NCI-H345 (cell line): ENCODE measurements at places on chromosomes 5 and 9.

- no peak for DNase-seq
These were observed 674 bp downstream of the C5orf15 start for GRCh38 chr5:133967698-133968203.

DNA sequence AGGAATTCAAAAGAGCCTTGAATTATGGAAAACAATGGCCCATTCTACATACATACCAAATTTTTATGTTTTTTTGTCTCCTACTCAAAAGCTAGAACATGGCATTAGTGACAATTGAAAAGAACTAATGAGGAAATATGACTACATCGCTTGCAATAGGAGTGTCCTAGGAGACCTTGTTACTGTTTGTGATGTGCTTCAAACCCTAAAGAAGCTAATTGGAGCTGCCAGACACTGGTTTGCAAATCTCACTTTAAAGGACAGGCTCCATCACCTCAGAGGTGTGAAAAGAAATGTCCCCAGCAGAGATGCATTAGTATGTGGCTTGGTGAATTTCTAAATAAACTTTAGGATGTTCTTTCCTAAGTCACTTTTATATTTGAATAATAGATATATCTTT is 354.2 kb upstream of the EFNA5 start:
- DNase-seq, result no peak

- no peak for DNase-seq
These were observed 265.6 kb downstream of the TLE1 start for GRCh38 chr9:81423589-81424326.

DNA sequence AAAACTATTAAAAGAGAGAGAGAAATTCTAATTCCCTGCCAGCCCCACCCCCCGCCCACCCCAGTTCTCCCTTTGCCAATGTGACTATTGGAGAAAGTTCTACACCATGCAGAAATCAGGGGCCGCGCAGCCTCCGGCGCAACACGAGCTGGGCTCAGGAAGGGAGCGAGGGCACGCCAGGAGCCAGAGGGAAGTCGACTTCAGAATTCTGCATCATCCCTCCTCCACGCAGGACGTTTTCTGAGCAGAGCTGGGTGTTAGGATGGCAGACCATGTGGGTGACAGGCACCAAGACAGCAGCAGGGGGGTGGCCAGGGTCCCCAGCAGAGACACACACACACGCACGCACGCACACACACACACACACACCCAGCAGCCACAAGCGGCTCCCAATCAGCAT is 72.6 kb downstream of the PTCH1 start:
- no peak for DNase-seq

DNA sequence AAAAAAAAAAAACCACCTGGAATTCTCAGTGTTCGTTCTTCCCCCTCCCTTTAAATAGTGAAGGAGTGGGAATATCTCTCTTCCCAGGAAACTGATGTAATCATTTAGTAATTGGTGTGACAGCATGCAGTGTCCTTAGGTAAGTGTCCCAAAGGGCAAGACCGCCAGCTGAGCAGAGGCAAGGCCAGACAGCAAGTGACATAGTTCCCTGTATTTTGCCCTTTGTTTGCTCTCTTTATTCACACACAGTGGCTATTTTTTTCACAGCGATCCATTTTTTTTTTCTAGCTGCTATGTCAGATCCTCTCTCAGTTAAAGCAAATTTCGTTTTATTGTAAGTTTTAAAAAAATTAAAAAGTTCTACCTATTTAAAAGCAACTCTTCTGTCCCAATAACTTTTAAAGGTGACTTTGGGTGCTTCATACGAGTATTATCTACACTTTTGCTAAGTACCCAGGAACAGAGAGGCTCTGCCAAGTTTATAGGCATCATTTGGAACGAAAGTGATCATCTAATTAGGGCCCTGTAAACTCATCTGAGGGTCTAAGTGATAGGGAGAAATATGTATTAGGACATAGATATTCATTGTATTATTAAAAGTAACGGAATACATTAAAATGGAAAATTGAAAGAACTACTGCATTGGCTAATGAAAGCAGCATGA is 98.2 kb upstream of the ALDH1A1 start:
- no peak for DNase-seq

GRCh38 chr9:93280661-93281259 is 96.8 kb downstream of the WNK2 start:
- DNase-seq, result no peak

- DNase-seq, result no peak
These were observed 70.0 kb downstream of the AMBP start for GRCh38 chr9:114007991-114008666.

GRCh38 chr9:127091526-127091925 is 30.9 kb downstream of the ANGPTL2 start:
- no peak for DNase-seq

- DNase-seq, result peak; percentile 14
These were observed 18.6 kb upstream of the MOB3B start for GRCh38 chr9:27548055-27548741.

DNA sequence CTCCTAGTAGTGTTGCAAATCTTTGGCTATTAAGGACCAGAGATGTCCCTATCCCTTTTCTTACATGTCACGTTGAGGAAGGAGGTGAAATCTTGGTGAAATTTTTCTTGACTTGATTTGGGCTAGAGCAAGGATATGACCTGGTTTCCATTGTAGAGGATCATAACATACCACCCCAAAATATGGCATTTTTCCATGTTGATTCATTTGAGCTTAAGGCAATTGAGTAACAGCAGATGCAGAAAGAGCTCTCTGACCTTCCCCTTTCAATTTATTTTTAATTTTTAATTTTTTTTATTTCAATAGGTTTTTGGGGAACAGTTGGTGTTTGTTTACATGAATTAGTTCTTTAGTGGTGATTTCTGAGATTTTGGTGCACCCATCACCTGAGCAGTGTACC is 61.2 kb upstream of the MAP1B start:
- DNase-seq, result no peak

DNA sequence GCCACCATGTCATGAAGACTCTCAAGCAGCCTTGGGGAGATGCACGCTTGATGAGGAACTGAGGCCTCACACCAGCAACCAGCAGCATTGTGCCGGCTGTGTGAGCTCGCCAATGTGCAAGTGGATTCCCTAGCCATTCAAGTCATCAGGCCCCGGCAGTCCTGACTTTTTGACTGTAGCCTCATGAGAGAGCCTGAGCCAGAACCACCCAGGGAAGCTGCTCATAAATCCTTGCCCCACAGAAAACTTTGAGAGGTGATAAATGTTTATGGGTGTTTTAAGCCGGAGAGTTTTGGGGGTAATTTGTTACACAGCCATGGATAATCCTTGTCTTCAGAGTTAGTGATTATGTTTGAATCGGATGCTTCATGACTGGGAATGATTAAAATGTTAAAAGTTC is 44.7 kb downstream of the FAM240B start:
- DNase-seq, result no peak

- no peak for DNase-seq
These were observed 34.4 kb downstream of the GSN start for GRCh38 chr9:121302341-121302740.

DNA sequence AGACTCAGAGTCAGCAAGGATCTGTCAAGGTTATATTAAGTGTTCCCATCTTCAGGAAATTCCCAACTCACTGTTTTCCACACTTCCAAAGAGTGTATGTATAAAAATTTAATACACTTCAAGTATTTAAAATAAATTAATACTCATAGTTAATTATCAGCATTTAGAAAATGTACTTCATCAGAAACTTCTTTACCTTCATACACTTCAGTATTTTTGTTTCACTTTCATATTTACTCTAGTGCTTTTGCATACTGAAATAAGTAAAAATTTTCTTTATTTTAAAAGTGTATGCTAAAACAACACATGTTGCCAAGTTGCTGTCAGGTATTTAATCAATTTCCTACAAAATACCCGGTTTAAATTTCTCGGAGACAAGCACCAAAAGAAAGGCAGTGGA is 16.5 kb downstream of the RICTOR start:
- no peak for DNase-seq

GRCh38 chr5:52821901-52822300 is 34.2 kb downstream of the ITGA1 start:
- no peak for DNase-seq

- DNase-seq, result no peak
These were observed 77.1 kb upstream of the STXBP1 start for GRCh38 chr9:127534931-127535330.

GRCh38 chr5:88551724-88552345 is 283.2 kb upstream of the TMEM161B start:
- DNase-seq, result no peak

DNA sequence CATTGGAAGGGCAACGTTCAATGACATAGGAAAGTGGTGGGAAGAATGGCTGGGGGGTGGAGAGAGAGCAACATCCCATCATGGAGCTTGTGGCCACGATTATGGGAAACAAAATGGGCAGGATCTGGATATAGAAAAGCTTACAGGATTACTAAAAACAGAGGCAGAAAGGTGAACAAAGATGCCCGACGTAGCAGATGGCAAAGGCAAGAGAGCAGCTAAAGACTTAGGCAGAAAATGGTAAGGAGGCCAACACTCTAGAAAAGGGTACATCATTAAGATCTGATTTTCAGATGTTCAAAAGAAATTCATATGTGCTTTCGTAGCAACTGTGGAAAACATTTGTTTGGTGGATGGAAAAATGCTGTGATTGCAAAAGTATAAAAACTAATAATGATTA is 102.5 kb downstream of the OTULIN start:
- no peak for DNase-seq

GRCh38 chr5:138974227-138975063 is 99.3 kb upstream of the LRRTM2 start:
- no peak for DNase-seq

GRCh38 chr5:158466191-158466590 is 607.2 kb upstream of the CLINT1 start:
- no peak for DNase-seq

GRCh38 chr9:96242811-96243210 is 59.2 kb downstream of the HSD17B3 start:
- no peak for DNase-seq

GRCh38 chr5:154794525-154795234 is 39.5 kb downstream of the LARP1 start:
- no peak for DNase-seq

DNA sequence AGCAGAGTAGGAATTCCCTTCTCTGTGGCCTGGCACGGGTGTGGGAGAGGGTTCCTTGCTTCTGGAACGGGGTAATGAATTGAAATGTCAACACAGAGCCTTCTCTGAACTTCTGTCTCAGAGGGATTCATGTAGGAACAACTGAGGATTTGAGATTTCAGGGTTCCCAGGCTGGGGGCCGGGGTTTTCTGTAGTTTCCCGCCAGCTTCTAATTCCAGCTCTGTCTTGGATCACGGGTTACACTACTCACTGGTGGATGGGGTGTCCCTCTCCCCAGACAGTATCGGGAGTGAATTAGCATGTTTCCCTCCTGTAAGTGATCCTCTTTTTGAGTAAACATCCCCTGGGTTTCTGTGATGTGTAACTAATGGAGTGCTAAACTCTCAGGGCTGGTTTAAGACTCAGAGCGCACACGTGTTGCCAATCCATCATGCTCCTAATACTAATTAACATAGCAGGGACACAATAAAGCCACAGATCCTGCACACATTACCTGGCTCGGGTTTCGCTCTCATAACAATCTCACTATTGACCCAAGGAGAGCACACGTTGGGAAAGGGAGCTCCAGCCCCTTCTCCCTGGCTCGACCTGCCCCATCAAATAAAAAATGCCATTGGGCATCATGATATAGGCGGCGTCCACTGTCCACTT is 18.1 kb upstream of the DMRT2 start:
- DNase-seq, result peak; percentile 53

GRCh38 chr9:69151506-69151905 is 22.6 kb upstream of the TJP2 start:
- DNase-seq, result no peak

GRCh38 chr9:8315211-8315610 is 515.6 kb upstream of the DMAC1 start:
- DNase-seq, result no peak

- DNase-seq, result no peak
These were observed 5.9 kb upstream of the RHOBTB3 start for GRCh38 chr5:95725071-95725820.

DNA sequence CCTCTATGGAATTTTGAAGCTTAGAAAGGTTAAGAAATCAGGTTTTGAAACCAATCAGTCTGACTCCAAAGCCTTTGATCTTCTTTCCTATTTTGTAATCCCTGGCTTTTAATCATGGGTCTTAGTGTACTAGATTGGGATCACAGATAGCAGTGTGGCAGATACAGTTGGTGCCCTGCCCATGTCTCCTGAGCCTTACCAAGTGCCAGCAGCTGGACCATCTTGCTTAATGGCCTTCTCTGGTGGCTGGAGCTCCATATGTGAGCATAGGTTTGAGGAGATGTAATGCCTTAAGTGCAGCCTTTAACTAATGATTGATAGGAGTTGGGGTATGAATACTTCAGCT is 16.7 kb upstream of the RIC1 start:
- no peak for DNase-seq
